DMS 273 treated with DMSO at 0.1 percent for 48 hours (cell line): ENCODE measurements at places on chromosomes 6 and 20.

GRCh38 chr20:57878786-57879424 lies 169.1 kb upstream of the PMEPA1 start:
- no peak for DNase-seq

- DNase-seq, result no peak
Observed at GRCh38 chr6:20769631-20770030, 235.4 kb downstream of the CDKAL1 start.

GRCh38 chr6:101595276-101595675 lies 201.8 kb downstream of the GRIK2 start:
- no peak for DNase-seq

- DNase-seq, result no peak
Observed at GRCh38 chr20:62587757-62588402, 54.4 kb upstream of the SLCO4A1 start.

DNA sequence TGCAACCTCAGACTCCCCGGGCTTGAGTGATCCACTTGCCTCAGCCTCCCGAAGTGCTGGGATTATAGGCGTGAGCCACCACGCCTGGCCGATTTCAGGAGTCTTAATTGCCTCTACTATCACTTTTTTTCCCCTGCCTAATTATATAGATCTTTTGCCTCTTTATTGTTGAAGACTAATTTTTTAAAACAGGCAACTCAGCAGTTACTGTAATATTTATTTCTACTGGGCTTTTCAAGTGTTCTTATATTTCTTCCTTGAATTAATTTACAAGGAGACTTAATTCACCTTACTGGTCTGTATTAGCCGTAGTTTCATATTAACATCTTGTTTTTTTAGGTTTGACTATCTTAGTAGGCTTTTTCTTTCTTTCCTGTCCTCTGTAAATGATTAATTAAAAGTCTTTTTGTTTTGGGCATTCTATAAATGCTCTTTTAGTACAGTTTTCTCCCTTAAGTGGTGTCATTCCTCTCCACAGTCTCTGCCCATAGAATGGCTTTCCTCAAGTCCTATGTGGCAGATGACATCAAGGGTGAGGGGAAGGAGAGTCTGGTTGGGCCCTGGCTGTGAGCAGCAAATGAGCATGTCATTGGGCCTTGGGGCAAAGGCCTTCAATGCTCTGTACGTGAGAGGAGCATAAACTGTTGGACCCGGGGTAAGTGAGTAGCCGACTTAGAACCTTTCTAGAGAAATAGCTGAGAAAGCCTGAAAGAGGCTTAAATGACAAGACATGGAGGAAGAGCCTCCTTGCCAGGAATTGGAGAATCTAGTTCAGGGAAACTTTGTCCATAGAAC lies 36.0 kb downstream of the ANKS1A start:
- DNase-seq, result no peak

DNA sequence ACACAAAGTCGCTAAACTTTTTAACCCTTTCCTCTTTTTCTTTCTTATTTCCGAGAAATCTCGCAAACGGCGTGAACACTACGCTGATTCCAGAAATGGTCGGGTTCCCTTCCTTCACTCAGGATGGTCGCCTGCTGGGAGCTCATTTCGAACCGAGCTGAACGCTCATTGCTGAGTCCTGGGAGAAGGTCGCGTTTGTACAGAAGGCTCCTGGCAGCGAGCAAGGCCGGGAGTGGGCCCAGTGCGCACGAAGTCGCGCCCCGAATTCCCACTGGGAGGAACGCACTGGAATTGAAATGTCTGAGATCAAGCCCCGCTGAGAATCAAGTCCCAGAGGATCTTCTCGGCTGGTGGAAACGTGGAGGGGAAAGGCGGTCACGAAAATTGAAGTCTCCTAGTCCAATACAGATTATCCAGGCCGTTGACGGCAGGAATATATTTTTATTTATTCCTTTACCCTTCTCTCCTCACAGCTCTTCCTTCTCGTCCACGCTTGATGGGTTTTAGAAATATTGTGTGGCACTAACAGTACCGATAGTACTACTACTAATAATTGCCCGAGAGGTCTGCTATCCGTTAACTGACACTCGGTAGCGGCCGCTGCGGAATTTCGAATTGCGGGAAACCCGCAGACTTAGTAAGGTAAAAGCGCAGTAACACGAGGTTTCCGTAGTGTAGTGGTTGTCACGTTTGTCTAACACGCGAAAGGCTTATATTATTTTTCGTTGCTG lies 207.2 kb upstream of the ZNF184 start:
- DNase-seq, result no peak

DNA sequence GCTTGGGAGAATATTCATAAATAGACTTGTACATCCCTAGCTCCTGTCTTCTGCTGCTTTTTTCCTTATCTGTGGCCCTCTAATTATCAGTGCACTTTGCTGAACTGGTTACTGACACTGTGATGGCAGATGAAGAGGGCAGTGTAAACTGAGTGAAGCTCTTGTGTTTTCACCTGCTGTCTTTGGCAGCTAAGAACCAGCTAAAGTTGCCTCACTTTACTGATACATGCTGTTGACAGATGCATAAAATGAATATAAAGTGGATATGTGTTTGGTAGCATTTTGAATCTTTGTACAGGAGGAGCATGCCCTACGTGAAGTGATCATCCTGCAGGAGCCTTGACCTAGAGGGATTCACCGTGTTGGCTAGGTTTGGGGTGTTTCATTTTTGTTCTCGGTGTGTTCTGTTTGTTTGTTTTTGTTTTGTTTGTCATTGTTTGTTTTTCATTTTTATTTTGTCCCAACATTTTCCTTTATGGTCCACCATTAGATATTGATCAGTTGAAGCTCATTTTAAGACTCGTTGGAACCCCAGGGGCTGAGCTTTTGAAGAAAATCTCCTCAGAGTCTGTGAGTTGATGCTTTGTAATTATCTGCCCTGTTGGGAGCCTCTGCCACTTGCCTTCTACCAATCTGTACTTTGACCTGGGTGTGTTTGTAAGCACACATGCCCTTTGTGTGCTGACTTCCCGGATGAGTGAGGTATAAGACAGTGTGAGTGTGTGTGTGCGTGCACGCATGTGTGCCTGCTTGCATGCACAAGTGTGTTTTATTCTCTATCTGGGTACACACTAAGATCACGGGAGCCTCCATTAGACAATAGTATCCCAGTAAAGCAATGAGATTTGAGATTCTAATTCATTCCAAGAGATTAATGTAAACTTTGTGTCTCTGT lies 34.6 kb upstream of the MAPK13 start:
- DNase-seq, result no peak

DNA sequence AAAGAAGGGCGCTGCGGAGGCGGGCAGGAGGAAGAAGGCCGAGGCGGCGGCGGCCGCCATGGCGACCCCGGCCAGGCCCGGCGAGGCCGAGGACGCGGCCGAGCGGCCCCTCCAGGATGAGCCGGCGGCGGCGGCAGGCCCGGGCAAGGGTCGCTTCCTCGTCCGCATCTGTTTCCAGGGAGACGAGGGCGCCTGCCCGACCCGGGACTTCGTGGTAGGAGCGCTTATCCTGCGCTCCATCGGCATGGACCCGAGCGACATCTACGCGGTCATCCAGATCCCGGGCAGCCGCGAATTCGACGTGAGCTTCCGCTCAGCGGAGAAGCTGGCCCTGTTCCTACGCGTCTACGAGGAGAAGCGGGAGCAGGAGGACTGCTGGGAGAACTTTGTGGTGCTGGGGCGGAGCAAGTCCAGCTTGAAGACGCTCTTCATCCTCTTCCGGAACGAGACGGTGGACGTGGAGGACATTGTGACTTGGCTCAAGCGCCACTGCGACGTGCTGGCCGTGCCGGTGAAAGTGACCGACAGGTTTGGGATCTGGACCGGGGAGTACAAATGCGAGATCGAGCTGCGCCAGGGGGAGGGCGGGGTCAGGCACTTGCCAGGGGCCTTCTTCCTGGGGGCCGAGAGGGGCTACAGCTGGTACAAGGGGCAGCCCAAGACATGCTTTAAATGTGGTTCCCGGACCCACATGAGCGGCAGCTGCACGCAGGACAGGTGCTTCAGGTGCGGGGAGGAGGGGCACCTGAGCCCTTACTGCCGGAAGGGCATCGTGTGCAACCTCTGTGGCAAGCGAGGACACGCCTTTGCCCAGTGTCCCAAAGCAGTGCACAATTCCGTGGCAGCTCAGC lies 780 bp downstream of the ZCCHC3 start:
- peak; percentile 11 for DNase-seq

- DNase-seq, result no peak
Observed at GRCh38 chr20:43302936-43303335, 113.2 kb upstream of the PTPRT start.

- no peak for DNase-seq
Observed at GRCh38 chr6:159267165-159267564, 98.0 kb downstream of the FNDC1 start.

DNA sequence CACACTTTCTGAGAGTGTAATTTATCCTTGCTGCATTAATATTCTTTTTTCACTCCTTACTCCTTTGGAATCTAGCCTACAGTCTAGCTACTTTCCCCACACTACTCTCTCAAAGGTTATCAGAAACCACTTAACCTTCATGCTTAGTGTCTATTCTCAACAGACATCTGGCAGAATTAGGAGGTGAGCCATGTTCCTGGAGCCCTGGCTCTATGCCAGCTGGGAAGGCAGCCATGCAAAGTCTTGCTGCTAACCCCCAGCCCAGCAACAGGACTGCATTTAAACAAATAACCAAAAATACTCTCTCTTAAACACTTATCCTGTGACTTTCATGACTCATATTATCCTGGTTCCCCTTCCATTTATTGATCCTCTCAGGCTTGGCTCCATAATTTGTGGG lies 260.2 kb downstream of the BCKDHB start:
- peak; percentile 93 for DNase-seq

DNA sequence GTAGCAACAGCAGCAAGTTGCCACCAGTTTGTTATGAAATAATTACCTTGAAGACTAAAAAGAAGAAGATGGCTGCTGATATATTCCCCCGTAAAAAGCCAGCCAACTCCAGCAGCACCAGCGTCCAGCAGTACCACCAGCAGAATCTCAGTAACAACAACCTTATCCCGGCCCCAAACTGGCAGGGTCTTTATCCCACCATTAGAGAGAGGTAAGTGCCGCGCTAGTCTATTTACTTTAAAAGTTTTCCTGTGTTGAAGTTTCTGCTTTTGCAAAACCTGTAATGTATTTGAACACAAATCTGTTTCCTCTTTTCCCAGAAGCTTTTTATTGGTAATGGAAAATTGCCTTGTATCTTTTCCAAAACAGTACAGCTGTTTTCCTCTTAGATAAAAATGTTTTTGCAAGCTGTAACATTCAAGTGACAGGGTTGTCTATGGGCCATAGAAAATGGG lies 725 bp downstream of the BTBD3 start:
- no peak for DNase-seq

DNA sequence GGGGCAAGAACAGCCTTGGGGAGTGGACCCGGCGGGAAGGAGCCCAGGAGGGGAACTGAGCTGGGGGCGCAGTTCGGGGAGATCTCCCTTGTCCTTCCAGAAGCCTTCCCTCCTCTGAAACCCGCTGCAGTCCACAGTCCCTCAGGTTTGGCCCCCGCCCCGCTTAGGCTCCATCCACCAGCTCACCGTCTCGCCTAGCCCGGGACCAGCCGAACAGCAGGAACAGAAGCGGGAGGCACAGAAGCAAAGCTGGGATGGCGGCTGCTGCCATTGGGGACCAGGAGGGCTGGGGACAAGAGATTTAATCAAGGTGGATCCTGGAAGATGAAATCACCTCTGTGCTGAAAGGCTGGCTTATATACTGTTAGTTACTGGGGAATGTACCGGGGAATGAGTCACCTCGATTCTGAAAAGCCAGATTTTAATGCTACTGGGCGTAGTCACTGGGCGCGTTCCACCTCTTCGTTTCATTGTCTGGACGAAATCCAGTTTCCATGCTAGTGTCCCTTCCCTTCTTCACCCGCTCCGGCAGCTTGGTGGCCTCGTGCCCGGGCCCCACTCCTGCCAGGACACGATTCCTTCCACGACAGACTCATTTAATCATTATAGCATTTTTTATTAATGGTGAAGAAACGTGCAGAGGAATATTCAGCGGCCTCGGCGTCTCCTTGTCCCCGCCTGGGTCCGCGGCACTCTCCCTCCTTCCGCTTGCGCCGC lies at the start of gene RAET1L:
Gene RAET1L (minus strand): TSS at position 332 of the 717 bp plus-strand sequence. CDS start 61 bp downstream, at position 271.
- no peak for DNase-seq

DNA sequence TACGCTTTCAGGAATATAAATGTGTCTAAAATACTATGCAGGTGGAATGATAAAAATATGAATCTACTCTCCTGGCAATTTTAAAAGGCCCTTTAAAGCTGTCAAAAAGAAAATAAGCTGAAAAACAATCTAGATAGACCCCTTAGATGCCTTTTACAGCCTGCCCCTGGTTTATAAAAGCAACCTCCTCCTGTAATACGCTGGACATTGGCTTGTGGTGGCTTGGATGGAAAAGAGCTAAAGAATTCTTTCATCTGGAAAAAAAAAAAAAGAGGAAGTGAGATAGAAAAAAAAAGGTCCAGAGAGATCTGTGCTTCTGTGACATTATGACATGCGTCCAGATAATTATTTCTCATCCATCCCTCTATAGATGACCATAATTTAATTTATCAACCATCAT lies 115.9 kb upstream of the NRSN1 start:
- no peak for DNase-seq

DNA sequence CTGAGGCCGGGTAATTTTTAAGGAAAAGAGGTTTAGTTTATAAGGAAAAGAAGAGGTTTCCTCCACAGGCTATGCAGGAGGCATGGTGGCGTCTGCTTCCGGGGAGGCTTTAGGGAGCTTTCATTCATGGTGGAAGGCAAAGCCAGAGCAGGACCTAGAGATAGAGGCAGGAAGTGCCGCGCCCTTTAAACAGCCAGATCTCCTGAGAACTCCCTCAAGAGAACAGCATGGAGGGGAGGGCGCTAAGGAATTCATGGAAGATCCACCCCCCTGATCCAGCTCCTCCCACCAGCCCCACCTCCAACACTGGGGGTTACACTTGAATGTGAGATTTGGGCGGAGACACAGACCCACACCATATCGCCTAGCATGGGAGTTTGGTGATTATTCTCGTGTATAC lies 13.9 kb upstream of the DACT2 start:
- DNase-seq, result no peak

DNA sequence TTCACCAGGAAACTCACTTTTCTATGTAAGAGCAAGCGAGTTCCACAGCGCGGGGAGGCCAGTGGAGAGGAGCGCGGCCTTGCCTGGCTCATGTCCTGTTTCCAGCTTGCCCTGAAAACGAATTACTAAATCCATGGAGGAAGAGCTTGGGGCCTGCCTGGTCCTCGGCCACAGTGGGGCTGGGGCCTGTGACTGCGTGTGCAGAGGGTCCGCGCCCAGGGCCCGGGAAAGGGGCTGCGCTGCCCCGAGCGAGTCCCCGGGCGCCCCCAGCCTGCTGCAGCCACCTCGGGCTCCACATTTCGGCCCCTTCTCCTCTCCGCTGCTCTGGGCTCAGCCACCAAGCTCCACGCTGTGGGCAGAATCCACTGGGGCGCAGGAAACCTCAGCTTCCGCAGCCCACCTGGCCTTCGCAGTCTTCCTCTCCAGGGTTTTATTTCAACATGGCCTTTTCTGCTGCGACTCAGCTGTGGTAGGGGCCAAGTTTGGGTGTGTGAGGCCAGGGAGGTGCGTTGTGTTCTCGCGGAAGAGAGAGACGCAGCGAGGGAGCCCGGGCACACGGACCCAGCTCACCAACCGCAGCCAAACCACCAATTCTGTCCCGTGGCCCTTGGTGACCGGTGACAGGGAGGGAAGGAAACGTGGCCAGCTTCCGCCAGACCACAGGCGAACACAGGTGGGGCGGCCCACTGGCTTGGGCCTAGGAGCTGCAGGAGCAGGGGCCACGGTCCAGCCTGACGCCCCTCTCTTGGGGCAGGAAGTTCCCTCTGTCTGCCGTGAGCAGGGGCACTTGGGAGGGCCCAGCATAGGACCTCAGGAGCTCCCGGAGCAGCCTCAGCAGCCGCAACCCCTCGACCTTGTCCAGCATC lies 211.4 kb downstream of the ERMARD start:
- no peak for DNase-seq
